Fibroblast of lung (primary cell): ENCODE measurements at places on chromosomes 12 and 14. TPM values are rescaled to one million over a fixed set of nuclear protein-coding genes. Genes with fewer than 3 reads are reported as not detected.

The TMEM263 gene
- 71.5 and 116 TPM in 2 replicates for polyA plus RNA-seq

The SLC15A5 gene
- not detected in 2 replicates for polyA plus RNA-seq

The C14orf132 gene
- 12.1 and 20.6 TPM in 2 replicates for polyA plus RNA-seq

The CORO1C gene
- polyA plus RNA-seq, result 542 and 773 TPM in 2 replicates
